ENCODE measurements at places on chromosomes 11 and 22.

- DNase-seq, result no peak
These were observed 139.0 kb downstream of the TRPC6 start for GRCh38 chr11:101444851-101445250.

- DNase-seq, result no peak
These were observed 18.5 kb upstream of the QSER1 start for GRCh38 chr11:32874132-32874531.

GRCh38 chr11:34567733-34568132 lies 53.2 kb upstream of the EHF start:
- no peak for DNase-seq

DNA sequence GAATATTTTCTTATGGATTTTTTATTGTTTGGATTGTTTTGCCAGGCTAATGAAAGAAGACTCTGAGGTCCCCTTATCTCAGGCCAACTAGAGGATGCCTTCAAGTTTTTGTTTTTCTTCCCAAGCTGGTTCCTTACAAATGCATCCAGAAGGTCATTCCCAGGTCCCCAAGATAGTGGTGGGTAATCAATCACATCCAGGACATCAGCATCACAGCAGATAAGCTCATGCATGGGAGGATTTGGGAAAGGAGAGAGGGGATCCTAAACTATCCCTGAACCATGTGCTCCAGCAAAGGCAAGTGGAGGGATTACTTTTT lies 20.7 kb downstream of the FZD4 start:
- no peak for DNase-seq

GRCh38 chr11:112523951-112524350 lies 263.3 kb upstream of the PLET1 start:
- DNase-seq, result no peak

DNA sequence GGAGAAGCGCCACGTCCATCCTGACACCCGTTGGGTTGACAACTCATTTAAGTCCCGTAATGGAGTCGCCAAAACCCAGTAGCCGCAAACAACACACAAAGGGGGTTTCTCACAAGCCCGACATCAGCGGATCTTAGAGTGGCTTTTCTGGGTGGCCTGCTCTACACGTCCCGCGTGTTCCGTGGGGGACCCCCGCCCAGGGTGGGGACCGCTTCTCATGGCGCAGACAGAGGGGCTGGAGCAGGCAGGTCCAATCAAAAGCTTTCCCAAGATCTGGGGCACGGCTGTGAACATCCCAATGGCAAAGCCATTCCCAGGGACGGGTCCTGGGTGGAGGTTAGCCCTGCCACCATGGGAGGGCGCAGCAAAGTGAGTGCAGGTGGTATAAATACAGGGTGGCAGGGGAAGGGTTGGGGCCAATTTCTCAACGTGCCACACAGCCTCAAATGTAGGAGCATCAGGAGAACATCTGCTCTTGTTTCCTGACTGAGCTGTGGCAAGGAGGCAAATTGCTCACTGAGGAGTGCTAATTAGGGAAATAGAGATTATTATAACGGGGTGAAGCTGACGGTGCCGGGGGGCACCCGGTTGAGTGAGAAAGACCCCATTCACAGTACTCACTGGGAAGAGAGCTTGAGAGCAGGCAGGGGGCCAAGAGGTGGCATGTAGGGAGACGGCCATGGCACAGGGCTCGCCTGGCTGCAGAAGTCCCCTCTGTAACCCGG lies 1447.2 kb downstream of the TBC1D22A start:
- DNase-seq, result no peak

- no peak for DNase-seq
These were observed 26.6 kb upstream of the CRTAM start for GRCh38 chr11:122811721-122812120.

DNA sequence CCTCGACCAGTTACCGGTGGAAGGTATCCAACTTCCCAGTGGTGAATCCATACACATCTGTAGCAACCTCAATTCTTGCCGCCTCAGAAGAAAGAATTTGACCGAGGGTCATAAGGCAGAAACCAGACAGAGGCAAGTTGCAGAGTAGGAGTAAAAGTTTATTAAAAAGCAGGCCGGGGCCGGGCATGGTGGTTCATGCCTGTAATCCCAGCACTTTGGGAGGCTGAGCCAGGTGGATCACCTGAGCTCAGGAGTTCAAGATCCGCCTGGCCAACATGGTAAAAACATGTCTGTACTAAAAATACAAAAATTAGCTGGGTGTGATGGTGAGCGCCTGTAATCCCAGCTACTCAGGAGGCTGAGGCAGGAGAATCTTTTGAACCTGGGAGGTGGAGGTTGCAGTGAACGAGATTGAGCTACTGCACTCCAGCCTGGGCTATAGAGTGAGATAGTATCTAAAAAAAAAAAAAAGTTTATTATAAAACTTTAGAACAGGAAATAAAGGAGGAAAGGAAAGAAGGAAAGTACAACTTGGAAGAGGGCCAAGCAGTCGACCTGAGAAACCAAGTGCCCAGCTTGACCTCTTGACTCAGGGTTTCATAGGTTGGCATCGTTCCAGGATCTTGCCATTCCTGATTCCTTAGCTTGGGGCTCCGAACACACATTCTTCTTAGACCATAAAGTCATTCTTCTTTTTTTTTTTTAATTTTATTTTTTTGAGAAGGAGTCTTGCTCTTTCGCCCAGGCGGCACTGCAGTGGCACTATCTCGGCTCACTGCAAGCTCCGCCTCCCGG lies 27.8 kb downstream of the RGL4 start:
- DNase-seq, result no peak

GRCh38 chr11:126318574-126319373 lies 14.9 kb downstream of the DCPS start:
- DNase-seq, result no peak

DNA sequence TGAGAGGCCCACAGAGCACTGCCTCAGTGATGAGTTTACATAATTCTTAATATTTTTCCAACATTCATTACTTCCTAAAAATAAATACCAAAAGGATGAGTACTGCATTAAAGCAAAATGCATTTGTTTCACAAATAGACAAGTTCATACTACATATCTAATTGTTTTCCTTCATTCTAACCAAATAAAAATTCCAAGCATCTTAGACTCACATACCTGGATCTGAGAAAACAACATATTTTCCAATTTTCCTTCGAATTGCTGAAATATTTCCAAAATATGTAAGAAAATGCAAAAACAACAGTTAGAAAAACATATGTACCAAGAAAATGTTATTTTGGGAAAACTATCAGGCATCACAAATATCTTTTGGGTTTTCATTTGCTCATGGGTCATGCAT lies 127.9 kb upstream of the CEP126 start:
- DNase-seq, result no peak

- DNase-seq, result peak; percentile 41
These were observed 131.0 kb downstream of the PLEKHA7 start for GRCh38 chr11:16883174-16883573.

DNA sequence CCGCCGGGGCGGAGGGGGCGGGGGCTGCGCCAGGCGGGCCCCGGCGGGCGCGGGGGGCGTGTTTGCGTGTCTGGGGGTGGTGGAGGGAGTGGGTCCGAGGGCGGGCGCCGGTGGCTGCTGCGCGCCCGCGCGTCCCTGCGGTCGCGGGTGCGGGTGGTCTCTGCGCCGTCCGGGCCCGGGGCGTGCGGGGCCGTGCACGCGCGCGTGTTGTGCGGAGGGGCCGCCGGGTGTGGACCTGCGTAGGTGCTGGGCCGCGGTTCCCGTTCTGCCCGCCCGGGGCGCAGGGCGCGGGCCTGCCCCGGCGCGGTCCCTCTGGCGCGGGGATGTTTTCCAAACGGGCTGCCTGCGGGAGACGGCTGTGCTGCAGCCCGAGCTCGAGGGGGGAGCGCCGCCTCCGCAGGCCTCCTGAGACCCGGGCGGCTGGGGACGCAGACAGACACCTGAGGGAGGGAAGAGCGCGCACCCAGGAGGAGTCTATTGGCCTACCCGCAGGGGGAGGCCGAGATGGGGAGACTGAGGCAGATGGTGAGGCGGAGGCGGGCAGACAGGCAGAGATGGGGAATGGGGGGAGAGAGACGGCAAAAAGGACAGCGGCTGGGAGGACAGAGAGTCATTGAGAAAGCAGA lies 442 bp downstream of the PELI3 start:
- no peak for DNase-seq

- no peak for DNase-seq
These were observed 9.5 kb downstream of the SYT7 start for GRCh38 chr11:61571337-61571736.

DNA sequence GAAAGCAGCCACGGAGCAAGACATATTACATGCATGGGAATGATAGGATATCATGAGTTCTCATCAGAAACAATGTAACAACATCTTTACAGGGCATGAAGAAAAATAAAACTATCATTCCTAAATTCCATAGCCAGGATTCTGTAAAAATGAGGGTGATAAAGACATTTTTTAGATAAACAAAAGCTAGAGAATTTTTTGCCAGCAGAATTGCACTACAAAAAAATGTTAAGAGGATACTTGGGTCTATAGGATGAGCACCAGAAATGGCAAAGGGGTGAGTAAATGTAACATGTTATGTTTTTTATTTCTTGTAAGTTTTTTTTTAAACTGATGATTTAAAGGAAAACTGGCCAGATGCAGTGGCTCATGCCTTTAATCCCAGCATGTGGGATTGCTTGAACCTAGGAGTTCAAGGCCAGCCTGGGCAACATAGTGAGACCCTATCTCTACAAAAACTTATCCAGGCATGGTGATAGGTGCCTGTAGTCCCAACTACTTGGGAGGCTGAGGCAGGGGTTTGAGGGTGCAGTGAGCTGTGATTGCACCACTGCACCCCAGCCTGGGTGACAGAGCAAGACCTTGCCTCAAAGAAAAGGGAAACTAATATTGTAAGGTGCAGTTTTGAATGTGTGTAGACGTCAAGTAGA lies 33.2 kb downstream of the TBX1 start:
- no peak for DNase-seq

DNA sequence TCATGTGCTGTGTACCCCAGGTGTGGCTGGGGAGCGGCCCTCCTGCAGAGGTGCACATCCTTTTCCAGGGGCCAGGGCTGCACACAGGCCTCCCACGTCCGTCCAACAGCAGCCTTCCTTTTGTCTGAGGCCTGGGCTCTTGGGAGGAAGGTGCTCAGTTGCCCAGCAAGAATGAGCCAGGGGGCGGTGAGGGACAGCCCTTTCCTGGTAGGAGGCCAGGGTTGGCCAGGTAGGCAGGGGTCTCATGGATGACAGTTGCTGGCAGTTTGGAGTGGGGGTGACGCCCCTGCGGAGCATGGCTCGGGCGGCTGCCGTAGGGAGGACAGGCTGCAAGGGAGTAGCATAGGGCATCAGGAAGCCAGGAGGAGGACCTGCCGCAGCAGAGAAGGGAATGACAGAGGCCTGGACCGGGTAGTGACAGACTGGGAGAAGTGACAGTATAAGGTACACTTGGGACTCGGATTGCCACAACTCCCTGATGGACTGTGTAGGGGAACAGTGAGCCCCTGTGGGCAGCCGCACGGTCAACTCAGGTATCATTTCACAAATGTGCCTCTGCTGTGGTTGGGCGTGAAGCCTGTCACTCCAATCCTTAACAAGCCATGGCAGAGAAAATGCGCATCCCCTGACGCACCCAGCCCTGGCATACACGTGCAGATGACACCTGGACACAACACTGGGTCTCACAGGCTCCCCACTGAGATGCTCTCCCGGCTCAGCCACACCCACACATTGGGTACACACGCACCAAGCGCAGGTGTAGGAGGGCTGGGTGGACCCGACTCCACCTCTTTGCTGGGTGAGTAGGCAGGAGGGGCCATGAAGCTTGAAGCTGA lies 79.7 kb downstream of the DGCR2 start:
- no peak for DNase-seq

DNA sequence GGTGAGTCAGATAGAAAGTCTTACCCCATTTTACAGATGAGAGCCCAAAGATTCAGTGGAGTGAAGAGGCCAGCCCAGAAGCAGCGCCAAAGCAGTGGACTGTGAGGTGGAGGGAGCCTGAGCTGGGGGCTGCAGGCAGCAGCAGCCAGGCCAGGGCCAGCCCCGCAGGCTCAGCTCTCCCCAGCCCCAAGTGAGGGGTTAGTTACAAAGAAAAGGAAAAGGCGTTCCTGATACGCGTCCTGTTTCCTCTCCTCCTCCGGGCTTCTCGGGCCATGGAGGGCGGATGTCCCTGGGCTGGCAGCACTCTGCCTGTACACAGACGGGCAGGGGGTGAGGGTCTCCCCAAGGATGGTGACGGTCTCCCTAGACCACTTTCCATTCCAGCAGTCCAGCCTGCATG lies 44.9 kb downstream of the ARRB1 start:
- no peak for DNase-seq

GRCh38 chr22:30435674-30436126 lies 10.1 kb downstream of the MTFP1 start:
- DNase-seq, result no peak

DNA sequence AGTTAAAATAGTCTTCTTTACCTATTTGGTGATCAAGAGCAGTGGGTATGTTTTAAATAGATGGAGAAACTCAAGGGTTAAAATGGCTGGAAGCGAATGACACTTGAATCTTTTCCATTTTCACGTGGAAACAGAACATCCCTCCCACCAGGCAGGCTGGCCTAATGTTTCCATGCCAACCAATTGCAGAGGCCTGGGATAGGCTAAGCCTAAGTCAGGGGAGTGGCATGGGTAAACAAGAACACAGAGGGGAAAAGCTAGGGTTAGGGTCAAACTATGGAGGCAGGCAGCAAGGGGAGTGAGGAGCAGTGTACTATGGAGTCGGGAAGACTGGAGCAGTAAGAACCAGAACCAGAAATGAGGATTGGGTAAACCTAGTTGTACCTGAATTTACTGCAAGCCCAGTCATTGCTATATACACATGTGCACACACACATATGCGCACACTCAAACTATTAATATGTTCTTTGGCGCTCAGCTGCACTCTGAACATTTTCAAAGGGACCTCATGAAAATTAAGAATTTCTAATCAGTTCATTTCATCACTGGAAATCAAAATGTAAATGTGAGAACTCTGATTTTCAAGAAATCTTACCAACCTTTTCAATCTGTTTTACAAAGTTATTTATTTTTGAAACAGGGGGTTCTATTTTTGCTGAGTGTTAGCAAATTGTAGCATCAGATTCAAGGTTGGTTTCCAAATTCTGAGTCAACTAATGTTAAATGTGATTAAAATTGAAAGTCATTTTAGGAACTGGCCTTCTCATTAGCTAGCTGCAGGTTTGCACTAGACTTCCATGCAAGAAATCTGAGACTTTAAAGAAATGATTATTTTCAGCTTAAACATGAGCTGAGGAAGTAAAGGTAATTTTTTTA lies 327.0 kb upstream of the CCDC90B start:
- peak; percentile 66 for DNase-seq

- DNase-seq, result no peak
These were observed 18.8 kb upstream of the AMOTL1 start for GRCh38 chr11:94749369-94749768.

DNA sequence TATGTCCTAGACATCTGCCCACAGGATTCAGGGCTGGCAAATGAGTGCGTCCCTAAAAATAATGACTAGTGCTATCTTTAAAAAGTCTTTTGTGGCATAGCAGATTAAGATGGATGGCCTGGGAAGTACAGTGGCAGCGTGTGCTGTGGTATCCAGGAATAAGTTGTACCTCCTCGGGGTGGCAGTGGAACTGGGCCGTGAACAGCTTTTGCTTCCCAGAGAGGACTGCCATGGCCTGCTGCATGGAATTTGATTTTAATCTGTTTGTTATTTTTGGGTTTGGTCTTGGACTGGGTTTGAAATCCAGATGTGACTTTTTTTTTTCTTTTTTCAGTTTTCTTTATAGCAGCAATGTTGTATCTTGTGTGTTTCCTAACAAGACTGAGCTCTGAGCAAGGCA lies 71.3 kb upstream of the PARVG start:
- DNase-seq, result no peak

All from NCI-H187 (cell line).